Stimulated activated CD8-positive, alpha-beta memory T cell treated with anti-CD3 and anti-CD28 coated beads, Interleukin-7, amount 100 ng/mL, for 1 hour (primary cell): ENCODE measurements at places on chromosomes 12 and 14.

- no peak for DNase-seq
Observed at GRCh38 chr12:28258998-28259397, 68.7 kb downstream of the CCDC91 start.

- DNase-seq = no peak
Observed at GRCh38 chr12:50249464-50250182, 33.7 kb downstream of the LIMA1 start.

GRCh38 chr12:98121963-98122362 lies 393.4 kb upstream of the TMPO start:
- DNase-seq = no peak

GRCh38 chr12:66627988-66628317 lies 50.9 kb downstream of the GRIP1 start:
- no peak for DNase-seq

DNA sequence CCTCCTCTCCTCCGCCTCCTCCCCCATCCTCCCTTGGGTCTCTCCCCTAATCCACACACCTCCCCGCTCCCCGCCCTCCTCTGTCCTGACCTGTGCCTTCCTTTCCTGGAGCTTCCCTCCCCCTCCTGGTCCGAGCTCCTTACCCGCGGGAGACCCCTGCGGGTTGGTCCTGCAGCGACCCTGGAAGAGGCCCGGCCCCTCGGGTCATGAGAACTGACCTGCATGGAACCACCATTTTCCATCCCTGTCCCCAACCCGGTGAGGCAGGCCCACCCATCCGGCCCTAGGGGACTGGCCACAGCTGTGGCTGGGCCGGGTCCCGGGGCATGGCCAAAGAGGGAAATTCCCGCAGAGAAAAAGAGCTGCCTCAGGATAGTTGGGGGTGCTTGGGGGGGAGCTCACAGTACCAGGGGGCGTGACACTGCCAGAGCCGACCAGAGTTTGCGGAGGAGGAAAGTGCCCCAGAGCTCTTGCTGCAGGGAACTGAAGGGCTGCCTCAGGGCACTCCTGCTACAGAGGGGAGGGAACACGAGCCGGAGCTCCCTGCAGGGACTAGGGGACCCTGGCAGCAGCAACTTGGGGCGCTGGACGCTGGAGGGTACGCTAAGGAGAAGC lies 613 bp downstream of the ARHGEF40 start:
- no peak for DNase-seq

- DNase-seq = no peak
Observed at GRCh38 chr12:129903092-129903945, 506 bp downstream of the TMEM132D start.

GRCh38 chr12:127984386-127985055 lies 282.4 kb upstream of the TMEM132C start:
- no peak for DNase-seq

- DNase-seq = no peak
Observed at GRCh38 chr12:92489781-92490180, 213.0 kb upstream of the PLEKHG7 start.
